ENCODE measurements at places on chromosomes 2 and 18.

DNA sequence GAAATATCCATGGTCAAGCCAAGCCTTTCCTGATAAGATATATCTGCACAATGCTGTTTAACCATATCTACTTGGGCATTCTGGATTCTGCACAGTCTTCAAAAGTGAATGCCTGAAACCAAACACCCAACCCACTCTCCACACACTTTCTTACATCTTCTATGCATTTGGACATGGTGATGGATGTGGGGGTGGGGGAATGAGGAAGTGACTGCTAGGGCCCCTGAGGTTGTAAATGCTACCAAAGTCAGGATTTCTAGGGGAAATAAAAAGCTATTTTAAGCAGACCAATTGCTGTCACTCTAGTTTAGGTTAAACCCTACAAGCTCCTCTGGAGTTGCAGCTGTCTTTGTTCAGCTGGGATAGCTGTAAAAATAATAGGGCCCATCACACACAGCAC, 26.7 kb upstream of the TGFA start:
- no peak for DNase-seq

GRCh38 chr2:144894612-144895599, 375.0 kb upstream of the ZEB2 start:
- no peak for DNase-seq

DNA sequence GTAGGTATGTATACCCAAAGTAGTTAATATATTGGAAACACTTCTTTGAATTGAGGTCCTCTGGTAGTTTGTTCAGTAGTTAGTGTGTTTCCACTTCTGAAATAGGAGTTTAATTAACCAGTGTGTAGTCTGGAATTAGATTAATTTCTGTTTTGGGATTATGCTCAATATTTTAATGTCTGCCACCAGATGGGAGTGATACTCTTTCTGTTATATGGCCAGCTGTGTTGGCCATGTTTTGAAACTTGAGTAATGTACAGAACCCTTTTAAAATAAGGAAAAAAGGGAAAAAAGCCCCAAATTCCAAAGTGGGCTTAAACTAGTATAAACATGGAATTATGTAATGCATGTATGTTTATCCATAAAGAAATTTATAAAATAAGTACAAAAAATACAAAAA, 147.7 kb downstream of the CTNNA2 start:
- no peak for DNase-seq

GRCh38 chr2:204795156-204795555, 249.9 kb downstream of the PARD3B start:
- DNase-seq = no peak

DNA sequence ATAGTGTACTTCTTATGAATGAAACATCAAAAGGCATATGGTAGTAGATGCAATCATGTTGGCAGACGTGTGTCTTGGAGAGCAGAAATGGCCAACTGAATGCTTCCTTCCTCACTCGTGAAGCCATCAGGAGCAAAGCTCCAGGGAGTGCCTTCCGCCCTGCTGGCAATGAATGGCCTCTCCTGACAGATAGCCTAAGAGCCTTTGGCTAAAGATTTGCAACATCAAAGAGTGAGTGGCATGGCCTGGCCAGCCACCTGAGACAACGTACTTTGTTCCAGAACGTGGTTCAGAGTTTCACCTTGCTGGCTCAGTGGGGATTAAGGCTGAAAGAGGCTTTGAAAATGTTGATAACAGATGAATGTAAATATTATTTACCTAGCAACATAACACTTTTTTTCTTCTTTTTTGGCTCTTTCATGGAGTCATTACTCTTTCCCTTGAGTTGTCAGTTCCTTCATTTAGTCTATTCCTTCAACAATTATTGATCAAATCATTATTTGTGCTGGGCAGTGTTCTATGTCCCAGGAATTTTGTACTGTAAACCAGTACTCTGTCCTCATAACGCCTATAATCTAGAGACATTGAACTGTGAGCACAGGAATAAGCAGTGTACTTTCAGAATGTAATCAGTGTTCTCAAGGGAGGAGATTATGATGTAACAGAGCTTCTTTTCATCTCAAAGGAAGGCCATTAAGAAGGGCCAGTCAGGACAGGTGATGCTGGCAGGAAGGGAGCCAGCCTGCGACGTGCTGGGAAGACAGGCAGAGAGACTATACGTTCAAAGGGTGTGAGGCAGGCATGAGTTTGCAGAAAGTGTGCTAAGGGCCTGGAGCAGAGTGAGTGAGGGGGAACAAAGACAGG, 59.4 kb upstream of the SH3RF3 start:
- DNase-seq = peak; percentile 65

- DNase-seq = no peak
Observed at GRCh38 chr18:45825258-45826044, at the start of gene SIGLEC15. Gene SIGLEC15 (plus strand): TSS chr18:45825675. CDS start chr18:45825729, 54 bp downstream.

- DNase-seq = no peak
Observed at GRCh38 chr18:39462436-39462835, 1896.8 kb upstream of the CELF4 start.

GRCh38 chr18:79786304-79786703, 11.4 kb upstream of the KCNG2 start:
- DNase-seq = no peak

DNA sequence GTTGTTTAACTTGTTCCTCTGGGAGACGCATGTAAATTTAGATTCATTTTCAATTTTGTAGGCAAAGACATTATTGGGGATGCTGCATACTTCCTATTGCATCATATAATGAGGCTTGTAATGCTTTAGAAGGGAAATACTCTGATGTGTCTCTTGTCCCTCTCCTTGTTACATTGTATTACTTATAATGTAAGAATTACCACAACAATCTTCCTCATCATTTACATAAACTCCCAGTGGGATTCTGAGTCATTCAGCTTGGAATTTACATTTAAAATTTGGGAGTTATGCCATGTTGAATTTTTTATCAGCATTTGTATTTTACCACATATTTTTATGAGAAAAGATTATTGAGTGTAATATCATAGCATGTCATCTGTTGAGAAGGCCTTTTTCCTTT, 963.4 kb upstream of the NRXN1 start:
- no peak for DNase-seq

GRCh38 chr2:82852787-82853186, 1606.3 kb downstream of the SUCLG1 start:
- no peak for DNase-seq

DNA sequence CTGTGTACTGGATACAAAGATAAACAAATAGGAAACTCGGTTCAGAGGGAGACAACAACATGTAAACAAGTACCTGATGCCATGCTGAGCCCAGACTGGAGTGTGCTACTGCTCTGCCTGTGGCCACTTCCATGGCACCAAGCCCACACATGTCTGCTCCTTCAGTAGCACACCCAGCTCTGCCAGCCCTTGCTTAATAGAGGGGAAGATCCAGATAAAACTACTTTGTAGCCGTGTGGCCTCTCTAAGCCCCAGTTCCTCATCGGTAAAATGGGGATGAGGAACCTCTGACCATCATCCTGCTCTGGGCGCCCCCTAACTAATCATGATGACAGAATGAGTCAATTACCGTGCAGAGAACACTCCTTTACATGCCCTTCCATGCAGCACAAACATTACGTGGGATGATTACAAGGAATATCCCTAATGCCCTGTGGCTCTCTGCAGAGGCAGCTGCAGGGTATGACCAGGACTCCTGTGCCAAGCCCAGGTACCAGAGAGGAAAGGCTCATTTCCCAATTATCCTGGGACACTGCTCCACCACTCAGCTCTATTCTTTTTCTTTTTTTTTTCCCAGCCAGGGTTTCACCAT, 34.9 kb downstream of the DNMT3A start:
- no peak for DNase-seq

GRCh38 chr2:25833566-25833965, 44.7 kb downstream of the ASXL2 start:
- no peak for DNase-seq

- no peak for DNase-seq
Observed at GRCh38 chr2:165876269-165876668, 77.3 kb downstream of the TTC21B start.

GRCh38 chr2:152613235-152613634, 104.0 kb downstream of the PRPF40A start:
- no peak for DNase-seq

DNA sequence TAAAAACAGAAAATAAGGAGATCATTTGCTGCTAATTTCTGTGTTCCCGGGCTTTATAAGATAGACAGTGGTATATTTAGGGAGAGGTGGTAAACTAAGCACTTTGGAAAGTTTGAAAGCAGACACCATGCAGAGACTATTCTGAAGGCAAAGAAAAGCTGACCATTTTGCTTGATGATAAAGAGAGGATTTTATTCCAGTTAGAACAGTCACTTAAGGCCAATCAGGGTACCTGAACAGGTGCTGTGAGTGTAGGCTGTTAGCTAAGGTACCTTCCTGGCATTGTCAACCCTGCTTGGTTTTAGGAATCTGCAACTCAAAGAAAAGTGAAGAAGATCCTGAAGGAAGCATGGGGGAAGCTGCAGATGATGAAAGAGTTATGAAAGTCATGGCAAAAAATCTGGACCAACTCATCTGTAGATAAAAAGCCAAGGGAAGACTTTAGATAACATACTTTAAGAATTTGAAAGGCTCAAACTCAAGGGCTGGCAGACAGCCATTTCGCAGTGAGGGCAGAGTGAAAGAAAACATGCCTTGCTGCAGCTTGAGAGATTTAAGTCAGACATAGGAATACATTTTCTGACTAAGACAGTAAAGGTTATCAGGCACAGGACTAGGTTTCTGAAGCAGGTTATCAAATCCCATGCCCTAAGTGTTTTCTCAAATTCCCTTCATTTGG, 80.1 kb upstream of the ARL5A start:
- DNase-seq = no peak

DNA sequence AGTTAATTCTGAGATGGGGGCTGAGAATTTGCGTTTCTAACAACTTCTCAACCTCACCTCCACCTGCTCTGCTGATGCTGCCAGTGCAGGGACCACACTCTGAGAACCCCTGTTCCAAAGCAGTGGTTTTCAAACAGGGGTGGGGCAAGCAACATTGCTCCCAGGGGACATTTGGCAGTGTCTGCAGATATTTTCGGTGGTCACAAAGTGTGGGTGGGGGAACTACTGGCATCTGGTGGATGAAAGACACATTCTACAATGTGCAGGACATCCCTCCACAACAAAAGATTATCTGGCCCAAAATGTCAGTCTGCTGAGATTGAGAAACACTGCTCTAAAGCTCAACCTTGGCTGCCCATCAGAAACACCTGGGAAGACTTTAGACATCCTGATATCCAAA, 188.7 kb upstream of the SATB2 start:
- no peak for DNase-seq

DNA sequence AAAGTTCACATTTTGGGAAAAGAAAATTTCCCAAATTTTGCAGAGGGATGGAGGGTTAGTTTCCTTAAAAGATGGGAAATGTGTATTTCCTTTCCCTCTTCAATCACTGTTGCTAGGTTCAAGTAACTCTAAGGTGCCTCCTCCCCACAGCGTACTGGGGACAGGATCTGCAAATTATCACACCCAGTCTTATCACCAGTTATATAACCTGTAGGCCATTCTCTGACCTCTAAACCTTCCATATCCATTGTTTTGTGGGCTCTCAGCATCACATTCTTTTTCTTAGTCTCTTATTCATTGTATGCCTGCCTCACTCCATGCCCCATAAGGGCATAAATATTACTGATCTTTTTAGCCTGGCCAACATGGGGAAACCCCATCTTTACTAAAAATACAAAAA, 3.6 kb upstream of the MTHFD2 start:
- DNase-seq = no peak

DNA sequence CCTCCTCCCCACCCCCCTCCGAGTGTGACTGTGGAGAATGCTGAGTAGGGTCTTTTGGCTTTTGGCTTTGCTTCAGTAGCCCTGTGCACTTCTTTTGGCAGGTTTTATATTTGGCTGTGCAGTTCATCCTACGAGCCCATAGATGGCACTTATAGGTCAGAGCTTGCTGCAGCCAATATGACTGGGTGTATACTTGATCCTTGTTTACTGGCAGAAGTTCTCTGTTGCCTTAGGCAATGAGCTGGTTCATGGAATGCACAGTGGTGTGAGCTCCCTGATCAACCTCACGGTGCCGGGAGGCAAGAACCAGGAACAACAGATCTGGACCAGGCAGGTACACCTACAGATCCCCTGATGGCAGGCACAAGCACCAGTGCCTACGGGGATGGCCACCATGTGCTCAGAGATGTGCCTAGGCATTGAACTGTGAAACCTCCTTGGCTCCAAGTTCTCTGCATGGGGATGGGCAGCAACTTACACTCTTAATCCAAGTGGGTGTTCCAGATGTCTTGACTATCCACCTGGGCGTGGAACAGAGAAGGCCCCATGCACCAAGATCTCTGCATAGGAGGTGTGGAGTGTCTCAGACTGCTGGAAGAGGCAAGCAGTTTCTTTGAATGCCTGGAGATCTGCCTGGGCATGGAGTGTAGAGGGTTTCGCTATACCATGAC, 190.4 kb downstream of the KIAA1328 start:
- DNase-seq = peak; percentile 87

DNA sequence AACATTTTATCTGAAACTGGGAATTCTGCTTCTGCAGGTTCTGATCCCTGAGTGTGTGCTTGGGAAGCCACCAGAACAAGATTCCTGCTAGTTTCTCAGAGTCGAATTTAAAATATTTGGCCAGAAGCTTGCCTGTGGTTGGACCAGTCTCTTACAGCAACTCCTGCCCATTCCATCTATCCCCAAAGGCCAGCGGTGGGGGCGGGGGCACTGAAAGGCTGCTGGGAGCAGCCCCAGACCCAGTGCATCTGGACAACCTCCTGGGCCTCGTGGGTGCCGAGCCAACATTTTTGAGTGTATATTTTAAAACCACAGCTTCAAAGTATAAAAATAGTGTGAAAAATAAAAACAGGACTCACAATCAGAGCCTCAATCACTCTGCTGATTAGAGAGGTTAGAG, 38.6 kb upstream of the ZFP36L2 start:
- peak; percentile 57 for DNase-seq

- no peak for DNase-seq
Observed at GRCh38 chr2:62375113-62375420, 130.9 kb downstream of the TMEM17 start.

DNA sequence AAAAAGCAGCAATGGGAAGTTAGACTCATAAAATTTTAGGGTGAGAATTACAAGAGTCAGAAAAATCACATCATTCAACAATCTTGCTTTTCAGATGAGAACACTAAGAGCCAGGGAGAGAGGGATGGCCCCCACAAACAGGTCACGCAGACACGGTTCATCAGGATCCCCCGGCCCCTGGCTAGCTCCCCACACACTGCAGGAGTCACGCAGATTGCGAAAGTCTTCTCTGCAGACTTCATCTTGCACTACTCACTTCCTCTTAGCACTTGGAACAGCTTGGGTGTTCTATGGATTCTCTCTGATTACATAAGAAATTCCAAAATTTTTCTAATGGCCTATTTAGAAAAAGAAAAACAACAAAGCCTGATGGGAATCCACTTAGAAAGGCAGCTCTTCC, 21.6 kb upstream of the SULT1C2 start:
- DNase-seq = no peak
